ENCODE measurements at places on chromosomes 1 and 21. TPM values are rescaled to one million over a fixed set of nuclear protein-coding genes. Genes with fewer than 3 reads are reported as not detected.

DNA sequence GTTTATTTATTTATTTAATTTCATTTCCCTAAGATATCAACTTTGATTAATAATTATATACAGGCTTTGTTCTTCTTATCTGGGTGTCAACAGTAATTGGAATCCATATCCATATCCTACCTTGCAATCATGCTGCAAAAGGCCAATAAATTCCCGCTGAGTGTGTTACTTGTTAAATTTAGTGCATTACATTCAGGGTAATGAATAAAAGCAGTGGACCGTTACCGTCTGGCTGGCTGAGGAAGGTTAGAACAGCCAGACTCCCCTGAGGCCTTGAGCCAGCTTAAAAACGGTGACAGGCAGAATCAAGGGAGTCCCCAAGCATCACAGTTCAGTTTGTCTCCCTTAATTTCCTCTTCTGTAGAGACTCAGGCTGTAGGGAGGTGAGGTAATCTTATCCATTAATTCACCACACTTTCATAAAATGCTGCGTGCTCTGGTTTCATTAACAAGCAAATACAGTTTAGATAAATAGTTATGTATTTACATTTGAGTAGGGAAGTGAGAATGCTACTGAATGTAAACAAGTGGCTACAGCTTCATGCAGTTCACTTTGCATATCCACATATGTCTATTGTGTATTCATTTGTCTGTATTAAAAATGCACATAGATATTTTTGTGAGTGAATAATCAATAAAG lies 888.2 kb upstream of the CXADR start:
- peaks cover 3% of the 10 kb centered on the region for H3K36me3 ChIP-seq
- no peaks in the 10 kb centered on the region for H3K4me1 ChIP-seq
- no peak overlapping the region for H3K4me3 ChIP-seq
- no peak for DNase-seq
- no peaks in the 10 kb centered on the region for H3K27me3 ChIP-seq
- no peak overlapping the region for H3K27ac ChIP-seq

- H3K27me3 ChIP-seq, result no peaks in the 10 kb centered on the region
- H3K36me3 ChIP-seq, result no peaks in the 10 kb centered on the region
- no peak overlapping the region for H3K27ac ChIP-seq
- no peaks in the 10 kb centered on the region for H3K4me1 ChIP-seq
- no peak for DNase-seq
Observed at GRCh38 chr1:44660176-44660575, 14.1 kb downstream of the TMEM53 start.

The SPRR3 gene
- total RNA-seq, result not detected

The UBIAD1 gene
- total RNA-seq, result 12.7 TPM

The DIO1 gene
- total RNA-seq, result not detected

The FCN3 gene
- total RNA-seq, result not detected
